ENCODE measurements at places on chromosomes 11 and 22.

GRCh38 chr11:99865951-99866350 lies 821.1 kb upstream of the ARHGAP42 start:
- DNase-seq: no peak

DNA sequence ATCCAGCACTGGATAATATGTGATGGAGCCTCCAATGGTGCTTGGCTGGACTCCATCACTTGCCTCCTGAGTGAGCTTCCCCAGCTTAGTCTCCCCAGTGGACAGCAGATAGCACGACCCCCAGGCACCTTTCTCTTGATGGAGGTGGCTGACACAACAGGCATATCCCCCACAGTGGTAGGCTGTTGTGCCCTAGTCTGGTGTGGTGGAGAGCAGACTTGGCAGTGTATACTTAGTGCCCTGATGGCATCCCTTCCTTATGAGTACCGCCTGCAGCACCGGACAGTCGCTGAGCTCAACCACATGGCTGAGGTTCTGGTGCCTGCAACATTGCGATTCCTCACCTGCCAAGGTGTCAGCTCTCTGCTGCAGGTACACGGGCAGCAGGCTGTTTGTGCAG lies 50.1 kb downstream of the DNHD1 start:
- DNase-seq: no peak

DNA sequence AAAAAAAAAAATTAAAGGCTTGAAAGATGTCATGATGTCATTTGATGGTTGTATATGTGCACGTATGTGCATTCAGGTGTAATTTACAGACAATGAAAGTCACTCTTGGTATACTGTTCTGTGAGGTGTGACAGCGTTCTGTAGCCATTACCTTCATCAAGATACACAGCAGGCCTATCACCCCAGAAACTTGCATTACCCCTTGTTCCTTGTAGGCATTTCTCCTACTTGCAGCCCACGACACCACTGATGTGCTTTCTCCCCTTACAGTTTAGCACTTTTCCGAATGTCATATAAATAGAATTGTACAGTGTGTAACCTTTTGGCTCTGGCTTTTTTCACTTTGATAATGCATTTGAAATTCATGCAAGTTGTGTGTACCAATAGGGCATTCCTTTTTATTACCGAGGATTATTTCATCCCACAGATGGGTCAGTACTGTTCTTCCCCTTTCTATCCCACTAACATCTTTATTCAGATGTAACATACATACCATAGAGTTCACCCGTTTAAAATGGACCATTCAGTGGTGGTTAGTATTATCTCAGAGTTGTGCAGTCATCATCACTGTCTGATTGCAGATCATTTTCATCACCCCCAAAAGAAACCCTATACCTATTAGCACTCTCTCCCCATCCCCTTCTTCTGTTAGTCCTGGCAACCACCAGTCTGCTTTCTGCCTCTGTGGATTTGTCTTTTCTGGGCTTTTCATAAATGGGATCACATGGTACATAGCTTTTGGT lies 30.3 kb downstream of the BCR start:
- DNase-seq: no peak

DNA sequence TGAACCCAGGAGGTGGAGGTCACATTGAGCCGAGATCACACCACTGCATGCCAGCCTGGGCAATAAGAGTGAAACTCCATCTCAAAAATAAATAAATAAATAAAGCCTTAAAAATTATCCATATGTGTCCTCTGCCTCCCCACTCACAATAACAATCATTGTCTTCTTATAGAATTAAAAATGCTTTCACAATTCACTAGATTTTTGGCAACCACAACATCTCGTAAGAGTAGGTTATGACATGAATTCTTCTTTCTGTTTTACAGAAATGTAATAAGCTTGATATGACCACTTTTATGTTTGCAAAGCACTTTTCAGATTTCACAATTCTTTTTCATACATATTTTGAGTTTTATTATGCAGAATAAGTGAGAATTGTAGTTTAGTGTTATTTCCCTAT lies 54.5 kb upstream of the HSPA8 start:
- no peak for DNase-seq

DNA sequence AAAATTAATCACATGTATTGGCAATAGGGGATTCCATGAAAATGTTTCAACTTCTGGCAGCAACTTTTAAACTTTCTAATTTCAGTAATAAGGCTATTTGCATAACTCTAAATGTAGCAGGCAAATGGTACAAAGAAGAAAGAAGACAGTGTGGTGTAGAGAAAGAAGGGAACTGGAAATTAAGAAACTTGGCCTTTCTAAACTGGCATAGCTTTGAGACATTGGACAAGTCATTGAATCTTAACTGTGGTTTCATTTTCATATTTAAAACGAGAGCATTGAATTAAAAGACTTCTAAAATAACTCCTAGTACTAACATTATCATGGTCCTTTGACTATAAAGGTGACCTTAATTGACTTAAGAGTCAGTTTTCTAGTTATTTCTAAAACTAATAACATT lies 125.0 kb downstream of the UVRAG start:
- no peak for DNase-seq

GRCh38 chr11:43250309-43250708 lies 61.5 kb upstream of the API5 start:
- no peak for DNase-seq

GRCh38 chr11:64196626-64197025 lies 9.9 kb upstream of the FERMT3 start:
- DNase-seq: no peak

DNA sequence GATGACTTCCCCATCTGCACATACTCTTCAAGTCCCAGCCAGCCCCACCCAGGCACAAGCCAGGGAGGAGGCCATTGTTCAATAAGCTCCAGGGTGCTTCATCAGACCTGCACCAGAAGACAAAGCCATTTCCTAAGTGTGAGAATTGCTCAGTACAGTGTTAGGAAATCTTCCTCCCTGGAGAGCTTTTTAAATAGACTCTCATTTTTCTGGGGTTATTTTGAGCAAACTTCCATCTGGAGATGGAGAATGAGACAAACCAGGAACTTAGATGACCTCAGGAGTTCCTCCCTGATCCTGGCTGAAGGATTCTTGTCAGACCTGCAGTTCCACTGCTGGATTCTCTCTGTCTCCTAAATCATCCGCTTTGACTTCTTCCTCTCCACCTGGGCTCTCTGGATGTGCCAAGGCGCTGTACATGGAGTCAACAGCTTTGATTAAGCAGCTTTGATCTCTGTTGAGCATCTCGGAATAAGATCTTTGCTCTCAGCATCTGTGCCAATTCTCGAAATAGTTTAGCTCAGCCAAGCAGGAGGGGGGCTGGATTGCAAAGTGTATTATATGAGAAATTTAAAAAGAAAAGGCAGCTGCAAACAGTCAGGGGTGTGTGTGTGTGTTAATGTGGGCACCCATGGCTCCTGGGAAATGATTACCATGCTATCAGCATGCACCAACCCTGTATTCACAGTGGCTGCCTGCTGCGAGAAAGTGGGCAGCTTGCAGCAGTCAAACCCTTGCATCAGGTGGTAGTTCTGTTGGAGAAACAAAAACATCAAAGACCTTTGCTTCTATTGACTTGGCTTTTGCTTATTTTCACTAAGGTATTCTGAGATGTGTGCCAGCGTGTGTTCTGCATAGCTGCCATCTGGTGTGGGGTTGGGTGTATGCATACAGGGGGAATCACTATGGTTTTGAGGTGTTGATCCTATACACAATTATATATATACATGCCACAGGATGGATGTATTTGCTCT lies 70.2 kb upstream of the NAV2 start:
- no peak for DNase-seq

GRCh38 chr22:44099696-44100095 lies 75.6 kb downstream of the PARVB start:
- DNase-seq: no peak

DNA sequence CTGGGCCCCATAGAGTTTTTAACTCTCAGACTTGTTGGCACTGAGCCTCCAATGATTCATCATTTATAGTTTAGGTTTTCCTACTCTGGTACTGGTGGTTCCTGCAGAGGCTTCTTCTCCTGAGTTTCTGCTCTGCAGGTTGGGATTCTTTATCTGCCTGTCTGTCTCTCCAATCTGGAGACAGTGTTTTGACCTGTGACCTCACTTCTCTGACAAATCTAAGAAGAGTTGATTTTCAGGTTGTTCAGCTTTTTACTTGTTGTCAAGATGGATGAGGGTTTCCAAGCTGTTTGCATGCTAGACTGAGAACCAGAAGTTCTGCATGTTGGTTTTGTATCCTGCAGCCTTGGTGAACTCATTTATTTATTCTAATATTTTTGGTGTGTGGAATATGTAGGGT lies 63.9 kb downstream of the JAM3 start:
- no peak for DNase-seq

DNA sequence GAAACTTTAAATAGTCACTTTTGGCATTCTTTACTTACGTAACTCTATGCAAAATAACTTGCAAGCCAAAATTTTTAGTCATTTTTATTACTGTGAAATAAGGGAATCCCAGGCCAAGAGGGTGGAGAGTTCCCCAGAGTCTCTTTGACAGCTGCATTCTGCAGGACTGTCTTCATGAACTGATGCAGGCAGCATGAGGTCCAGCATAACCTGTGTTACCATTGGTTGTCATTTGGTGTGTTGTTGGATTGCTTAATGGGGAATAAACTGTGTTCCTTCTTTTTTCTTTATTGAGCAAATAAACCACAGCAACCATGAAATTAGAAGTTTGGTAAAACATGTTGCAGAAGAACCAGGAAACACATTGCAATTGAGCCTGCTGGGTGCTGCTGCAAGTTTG lies 24.6 kb downstream of the MMP27 start:
- no peak for DNase-seq

- DNase-seq: no peak
Observed at GRCh38 chr11:15764948-15765347, 591.4 kb downstream of the SOX6 start.

DNA sequence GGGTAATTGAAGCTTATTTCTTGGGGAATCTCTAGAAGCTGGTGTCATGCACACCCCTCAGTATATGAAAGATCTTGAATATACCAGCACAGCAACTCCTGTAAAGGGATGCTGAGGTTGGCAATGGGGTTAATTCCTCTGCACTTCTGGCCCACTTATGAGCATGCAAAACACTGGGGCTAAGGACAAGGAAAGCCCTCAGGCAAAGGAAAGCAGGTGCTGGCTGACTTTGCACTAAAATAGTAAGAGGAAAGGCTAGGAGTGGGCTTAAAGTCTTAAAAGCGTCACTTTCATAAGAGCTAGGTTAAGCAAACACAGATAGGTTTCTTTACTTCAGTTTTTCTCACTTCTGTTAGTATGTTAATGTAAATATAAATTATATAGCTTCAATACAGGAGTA lies 572.6 kb upstream of the LUZP2 start:
- DNase-seq: no peak

DNA sequence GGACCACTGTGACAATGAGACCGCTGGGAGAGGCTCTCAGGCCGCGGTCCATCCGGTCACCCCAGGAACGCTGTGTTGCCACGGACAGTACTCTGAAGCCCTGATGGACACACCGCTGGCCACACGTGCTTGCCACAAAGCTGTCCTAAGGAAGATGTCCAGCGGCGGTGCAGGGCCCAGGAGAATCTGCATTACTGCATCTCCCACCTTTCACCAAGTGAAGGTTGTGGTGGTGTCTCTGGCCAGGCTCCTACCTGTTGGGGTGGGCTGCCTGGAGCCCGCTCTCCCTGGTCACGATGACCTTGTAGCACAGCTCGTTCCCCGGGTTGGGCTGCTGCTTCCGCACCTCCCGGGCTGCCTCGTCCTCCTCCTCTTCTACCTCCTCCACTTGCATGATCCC lies 4.2 kb downstream of the TTLL12 start:
- no peak for DNase-seq

DNA sequence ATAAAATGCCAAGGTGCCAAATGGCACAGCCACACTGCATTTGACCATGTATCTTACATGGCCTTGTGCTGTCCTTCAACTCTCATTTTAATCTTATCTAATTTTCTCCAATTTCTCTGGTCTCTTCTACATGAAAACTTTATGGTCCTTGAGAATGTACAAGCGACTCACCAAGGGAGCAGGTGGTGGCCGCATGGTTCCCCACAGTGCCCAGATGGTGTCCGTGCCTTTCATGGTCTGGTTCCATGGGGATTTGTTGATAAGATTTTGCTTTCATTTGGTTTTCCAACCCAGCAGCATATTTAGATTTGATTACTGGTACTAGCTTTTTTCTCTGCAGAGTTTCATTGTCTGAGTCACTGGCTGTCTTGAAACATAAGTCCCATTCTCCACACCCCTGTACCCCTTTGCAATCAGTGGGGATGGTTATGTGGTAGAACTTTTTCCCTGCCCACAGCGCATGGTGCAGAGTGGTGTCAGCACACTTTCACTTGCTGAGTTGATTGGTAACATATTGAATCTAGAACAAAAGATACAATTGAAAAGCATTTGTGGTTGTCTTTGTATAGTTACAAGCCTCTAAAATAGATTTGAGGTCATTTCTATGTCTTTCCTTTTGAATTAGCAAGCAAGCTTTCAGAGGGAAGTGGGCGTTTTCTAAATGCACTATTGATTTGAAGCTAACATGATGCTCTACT lies 24.1 kb downstream of the ZNRF3 start:
- no peak for DNase-seq

DNA sequence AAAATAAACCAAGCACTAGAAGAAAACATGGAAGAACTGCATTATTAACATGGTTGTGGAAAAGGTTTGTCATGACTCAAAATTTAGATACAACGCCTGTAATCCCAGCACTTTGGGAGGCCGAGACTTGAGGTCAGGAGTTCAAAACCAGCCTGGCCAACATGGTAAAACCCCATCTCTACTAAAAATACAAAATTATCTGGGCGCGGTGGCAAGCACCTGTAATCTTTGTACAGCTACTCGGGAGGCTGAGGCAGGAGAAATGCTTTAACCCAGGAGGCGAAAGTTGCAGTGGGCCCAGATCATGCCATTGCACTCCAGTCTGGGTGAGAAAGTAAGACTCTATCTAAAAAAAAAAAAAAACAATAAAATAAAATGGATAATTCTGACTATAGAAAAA lies 23.7 kb downstream of the GNB1L start:
- DNase-seq: no peak

- DNase-seq: no peak
Observed at GRCh38 chr11:118338637-118339061, 3.9 kb downstream of the CD3D start.

DNA sequence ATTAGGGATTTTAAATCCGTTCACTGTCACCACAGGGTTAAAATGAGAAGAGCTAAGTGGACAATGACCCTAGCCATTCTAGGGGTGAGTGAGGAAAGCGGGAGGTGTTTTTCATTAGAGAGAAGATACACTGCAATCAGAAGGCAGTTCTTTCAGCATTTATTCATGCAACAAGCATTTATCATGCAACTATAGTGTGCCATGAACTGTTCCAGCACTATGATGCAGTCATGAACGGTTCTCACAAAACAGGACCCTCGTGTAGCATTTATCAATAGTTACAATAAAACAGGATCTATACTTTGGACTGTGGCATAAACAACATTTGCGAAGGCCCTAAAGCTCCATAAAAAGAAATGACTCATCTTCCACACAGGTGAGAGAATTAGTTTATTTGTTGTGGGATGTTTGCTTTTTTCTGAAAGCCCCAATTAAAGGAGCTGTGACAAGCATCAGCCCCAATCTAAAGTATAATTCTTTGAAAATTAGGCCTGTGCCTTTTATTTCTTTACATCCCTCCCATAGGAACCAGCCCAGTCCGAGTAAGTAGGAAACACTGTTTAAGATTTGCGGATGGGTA lies 51.5 kb downstream of the PAMR1 start:
- DNase-seq: no peak

- no peak for DNase-seq
Observed at GRCh38 chr11:73660497-73661034, 14.2 kb downstream of the PLEKHB1 start.

GRCh38 chr22:45720839-45721378 lies 49.3 kb downstream of the ATXN10 start:
- DNase-seq: no peak

- no peak for DNase-seq
Observed at GRCh38 chr11:102114032-102114431, 3.8 kb downstream of the YAP1 start.
